ENCODE measurements at places on chromosomes 2 and 18.

DNA sequence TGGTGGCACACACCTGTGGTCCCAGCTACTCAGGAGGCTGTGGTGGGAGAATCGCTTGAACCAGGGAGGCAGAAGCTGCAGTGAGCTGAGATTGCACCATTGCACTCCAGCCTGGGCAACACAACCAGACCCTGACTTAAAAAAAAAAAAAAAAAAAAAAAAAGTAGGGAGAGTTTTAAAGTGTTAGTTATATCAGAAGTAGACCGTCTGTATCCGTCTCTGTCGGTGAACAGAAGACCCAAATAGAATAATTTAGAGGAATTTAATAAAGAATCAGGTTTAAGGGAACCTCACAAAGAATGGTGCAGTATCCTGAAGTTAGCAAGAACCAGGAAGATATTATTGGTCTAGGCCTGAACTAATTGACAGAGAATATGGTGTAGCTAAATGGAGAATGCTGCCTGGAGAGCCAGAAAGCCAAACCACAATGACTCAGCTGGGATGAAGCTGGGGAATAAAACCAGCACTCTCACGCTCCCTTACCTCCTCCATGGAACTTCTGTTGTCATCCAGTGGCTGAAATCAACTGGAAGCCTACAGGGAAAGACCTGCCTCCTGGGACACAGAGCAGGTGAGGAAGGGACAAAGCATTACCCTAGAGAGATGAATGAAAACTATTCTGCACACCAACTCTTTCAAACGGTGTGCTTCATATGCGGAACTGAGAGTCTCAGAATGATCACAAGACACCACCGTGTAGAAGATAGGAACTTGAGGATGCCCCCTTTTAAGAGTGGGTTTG lies 39.1 kb upstream of the PLEKHM3 start:
- DNase-seq = peak; percentile 80

DNA sequence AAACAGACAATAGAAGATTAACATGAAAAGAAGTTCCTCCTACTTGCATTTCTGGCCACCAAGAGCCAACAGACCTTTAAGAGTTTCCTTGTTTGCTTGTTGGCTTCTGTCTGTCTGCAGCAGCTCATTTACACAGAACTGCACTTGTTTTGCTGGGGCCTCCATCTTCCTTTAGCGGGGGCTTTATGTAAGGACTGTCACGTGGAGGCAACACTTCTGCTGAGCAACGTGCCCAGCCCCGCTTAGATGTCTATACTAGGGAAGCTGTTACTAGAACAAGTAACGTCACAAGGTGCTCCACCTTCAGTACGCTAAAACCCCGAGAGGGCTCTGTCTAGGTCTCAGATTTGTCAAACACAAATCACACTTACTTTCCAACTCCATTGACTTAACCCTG lies 104.3 kb upstream of the PXDN start:
- no peak for DNase-seq

DNA sequence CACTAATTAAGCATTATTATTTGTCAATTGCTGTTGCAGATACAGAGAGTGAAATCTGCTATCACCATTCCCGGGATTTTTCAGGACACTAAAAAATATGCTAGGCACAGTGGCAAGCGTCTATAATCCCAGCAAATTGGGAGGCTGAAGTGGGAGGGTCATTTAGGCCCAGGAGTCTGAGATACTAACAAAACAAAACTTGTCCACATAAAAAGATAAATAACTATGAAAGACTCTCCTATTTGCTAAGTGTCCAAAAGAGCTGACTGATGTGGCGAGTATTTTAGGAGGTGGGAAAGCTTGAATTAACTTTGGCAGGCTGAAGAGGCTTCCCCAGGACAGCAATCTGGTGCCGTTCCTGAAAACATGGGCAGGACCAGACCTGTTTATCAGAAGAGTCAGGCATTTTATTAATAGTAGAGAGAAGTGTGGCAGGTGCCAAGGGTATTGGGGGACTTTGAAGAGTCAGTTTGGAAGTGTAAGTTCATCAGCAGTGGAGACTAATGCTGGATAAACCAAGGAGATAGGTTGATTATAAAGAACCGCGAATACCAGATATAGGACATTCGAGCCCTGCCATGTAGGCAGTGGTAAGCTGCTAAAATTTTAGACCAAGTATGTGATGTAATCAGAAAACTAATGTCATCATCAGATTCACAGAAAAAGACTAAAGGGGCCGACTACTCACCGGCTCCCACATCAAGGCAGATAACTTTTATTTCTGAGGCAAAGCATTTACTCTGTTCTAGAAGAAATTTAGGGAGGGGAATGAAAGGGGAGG lies 201.8 kb downstream of the EPHA4 start:
- no peak for DNase-seq

DNA sequence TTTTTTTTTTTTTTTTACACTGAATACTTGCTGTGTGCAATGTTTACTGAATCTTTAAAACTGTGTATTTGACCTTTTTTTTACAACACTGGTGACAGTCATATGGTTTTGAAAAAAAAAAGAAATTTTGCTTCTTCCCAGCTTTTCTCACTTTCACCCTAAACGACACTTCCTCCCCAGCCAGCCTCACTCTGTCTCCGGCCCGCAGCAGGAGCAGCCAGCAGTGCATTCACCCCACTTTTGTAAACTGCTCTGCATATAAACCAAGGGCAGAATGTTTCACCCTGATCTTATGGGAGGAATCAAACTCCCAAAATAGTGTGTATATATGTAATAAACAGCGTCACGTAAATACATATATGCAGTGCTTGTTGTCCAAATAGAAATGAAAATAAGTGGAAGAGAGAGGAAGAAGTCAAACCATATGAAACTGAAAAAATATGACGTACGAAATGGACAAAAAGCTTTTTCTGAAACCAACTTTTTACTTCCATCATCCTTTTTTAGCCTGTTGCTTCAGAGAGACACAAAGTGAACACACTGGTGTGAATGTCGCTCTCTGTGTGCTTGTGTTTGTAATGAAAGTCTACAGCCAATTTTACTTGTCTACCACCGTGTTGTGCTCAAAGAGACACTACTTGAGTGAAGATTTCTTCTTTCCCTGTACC lies 54.2 kb downstream of the ZCCHC2 start:
- no peak for DNase-seq

DNA sequence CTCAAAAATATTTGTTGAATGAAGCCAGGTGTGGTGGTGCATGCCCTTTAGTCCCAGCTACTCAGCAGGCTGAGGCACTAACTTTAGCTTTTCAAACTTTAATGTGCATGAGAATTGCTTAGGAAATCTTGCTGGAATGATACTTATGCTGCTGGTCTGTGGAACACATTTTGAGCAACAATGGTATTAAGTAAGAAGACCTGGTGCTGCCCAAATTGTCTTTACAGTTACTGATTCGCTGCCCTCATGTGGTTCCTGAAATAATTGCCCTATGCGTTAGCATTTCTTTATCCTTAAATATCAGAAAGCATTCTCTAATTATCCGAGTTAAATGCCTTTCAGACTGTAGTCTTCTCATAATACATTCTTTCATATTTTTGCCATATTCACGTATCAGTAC lies 76.0 kb upstream of the SESTD1 start:
- peak; percentile 4 for DNase-seq

- DNase-seq = no peak
Observed at GRCh38 chr2:98347298-98348065, 1.2 kb downstream of the CNGA3 start.
